ENCODE measurements at places on chromosomes 7 and 10. TPM values are rescaled to one million over a fixed set of nuclear protein-coding genes. Genes with fewer than 3 reads are reported as not detected.

Gene SFRP4
- total RNA-seq = 0.33 TPM

Gene SLC26A5
- total RNA-seq = not detected

Gene CYP26A1
- 0.60 TPM for total RNA-seq

Gene SNCG
- total RNA-seq = 77.7 TPM

Gene MSMB
- total RNA-seq = not detected

Gene TPST1
- total RNA-seq = 15.3 TPM
